ENCODE measurements at places on chromosomes 1 and 21. TPM values are rescaled to one million over a fixed set of nuclear protein-coding genes. Genes with fewer than 3 reads are reported as not detected.

The C1orf53 gene
- 4.2 TPM for total RNA-seq

The LCE6A gene
- total RNA-seq: not detected

The LRRC7 gene
- total RNA-seq: under 0.01 TPM

The RAD54L gene
- 4.8 TPM for total RNA-seq

The SPRR2E gene
- total RNA-seq: not detected

The PCAT6 gene
- 0.56 TPM for total RNA-seq

The FBXO42 gene
- 11.4 TPM for total RNA-seq

The KCNN3 gene
- total RNA-seq: not detected
